Stimulated activated CD4-positive, alpha-beta T cell treated with anti-CD3 and anti-CD28 coated beads, Interleukin-1b, Interleukin-23, amount 100 ng/mL, for 1 hour (primary cell): ENCODE measurements at places on chromosomes 4 and X.

- DNase-seq, result no peak
These were observed 211.5 kb downstream of the CHRDL1 start for GRCh38 chrX:110584083-110584482.

DNA sequence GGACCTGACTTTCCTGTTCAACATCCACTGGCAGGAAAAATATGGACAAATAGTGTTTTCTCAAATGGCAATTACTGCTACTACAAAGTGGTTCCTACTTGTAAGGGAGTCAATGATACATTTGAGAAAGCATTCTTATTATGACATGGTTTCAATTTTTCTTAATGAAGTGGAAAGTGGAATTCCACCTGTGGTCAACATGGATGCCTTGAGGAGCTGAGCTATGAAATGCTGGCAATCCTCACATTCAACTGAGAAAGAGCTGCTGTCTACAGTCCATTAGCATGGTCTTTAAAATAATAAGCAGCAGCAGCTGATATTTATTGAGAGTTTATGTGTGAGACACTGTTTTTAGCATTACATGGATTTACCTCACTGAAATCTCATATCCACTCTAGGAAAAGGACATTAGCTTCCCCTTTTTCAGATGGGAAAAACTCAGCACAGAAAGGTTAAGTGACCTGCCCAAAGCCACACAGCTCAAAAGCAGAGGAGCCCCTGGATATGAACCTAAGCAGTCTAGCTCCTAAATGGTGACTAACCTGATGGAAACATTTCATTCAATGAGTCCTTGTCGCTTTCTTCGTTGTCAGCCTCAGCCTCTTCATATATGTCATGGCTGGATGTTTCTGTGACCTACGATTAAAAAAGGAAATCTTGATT is 29.2 kb downstream of the MAP7D3 start:
- no peak for DNase-seq

DNA sequence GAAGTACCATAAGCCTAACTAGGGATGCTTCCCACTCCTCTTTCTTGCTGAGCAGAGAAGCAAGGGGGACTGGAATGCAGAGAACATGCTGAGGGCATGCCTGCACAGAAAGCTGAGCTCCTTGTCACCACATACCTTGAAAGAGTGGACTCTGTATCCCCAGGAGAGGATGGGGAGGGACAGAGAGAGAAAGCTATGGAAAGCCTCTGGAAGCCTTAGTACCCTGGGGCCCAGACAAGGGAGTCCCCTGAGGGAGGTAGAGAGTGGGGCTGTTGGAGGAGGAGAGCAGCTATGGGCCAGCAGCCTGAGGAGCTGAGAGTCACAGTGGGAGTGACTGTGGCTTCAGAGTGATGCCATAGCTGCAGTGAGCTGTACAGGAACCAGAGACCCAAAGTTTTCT is 77.9 kb downstream of the RTL9 start:
- DNase-seq, result no peak

GRCh38 chrX:19678941-19679340 is 163.6 kb upstream of the MAP3K15 start:
- no peak for DNase-seq

DNA sequence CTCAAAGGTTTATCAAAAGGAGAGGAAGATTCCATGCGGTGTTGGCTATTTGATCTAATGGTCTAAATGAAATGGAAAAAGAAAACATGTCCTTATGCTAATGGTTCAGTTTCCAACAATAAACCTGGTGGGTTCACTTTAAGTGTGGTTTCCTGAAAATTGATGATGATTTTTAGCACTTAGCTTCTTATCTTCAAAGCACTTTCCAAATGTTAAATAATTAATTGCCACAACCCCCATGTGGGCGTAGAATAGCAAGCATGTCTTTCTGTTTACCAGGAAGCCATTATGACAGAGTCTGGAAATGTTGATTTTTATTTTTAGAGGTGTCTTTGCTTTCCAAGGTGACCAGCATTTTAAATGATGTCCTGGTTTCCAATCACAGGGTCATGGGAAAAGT is 134.8 kb upstream of the SLC4A4 start:
- DNase-seq, result no peak

GRCh38 chrX:153882086-153882498 is 3.9 kb downstream of the L1CAM start:
- DNase-seq, result no peak

GRCh38 chr4:7019367-7019766 is 23.8 kb upstream of the TADA2B start:
- DNase-seq, result no peak

DNA sequence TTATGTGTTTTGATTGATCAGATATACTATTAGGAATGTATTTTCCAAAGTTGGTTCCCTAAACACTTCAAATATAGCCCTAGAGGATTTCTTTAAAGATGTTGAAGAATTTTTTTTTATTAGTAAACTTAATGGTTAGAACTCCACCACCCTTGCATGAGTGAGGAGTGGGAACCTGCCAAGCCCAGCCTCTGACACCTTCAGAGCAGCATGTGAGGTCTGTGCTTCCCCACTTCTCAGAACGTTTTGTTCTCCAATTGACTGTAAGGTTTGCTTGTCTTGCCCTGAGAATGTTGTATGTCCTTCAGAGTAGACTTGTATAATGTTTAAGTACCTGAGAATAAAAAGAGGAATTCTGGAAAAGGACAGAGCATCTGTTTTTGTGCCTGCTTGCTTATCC is 126.8 kb downstream of the DCLK2 start:
- DNase-seq, result no peak

DNA sequence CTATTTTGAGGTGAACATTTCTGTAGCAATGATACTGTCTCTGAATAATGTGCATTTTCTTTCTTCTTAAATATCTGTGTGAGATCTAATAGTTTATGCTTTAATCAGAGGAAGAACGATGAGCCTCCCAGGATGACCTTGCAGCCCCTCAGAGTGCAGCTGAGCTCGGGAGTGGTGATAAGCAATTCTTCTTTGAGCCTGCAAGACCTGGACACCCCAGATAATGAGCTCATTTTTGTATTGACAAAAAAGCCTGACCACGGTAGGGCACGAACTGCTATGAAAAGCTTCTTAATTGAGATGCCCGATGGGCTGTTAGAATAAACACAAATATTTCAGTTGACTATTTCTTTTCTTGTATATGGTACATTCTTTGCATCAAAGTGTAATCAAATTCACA is 105.0 kb upstream of the ANXA3 start:
- DNase-seq, result no peak

- no peak for DNase-seq
These were observed 36.2 kb downstream of the FAM241A start for GRCh38 chr4:112181358-112182000.

- no peak for DNase-seq
These were observed 228.6 kb upstream of the TACR3 start for GRCh38 chr4:103948244-103949018.

DNA sequence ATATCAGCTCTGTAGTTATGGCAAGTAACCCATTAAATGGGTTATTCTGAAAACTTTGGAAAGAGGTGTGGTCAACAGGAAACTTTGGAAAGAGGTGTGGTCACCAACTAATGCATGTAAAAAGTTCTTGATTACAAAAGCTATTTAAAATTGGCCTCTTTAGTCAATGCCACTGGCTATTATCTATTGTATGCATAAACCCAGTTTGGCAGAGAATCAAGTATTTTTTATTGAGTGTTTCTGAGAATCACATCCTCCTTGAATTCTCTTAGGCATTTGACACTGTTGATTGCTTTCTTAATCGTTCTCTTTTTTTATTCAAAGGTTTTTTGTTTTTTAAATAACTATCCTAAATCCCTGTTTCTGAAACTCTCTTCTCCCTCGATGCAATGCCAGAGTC is 7.5 kb downstream of the P2RY4 start:
- DNase-seq, result no peak

GRCh38 chrX:39605183-39605582 is 492.6 kb downstream of the BCOR start:
- no peak for DNase-seq

- no peak for DNase-seq
These were observed 96.0 kb downstream of the EFHC2 start for GRCh38 chrX:44247468-44247867.
